SW 1271 (cell line): ENCODE measurements at places on chromosomes 11 and 22.

GRCh38 chr22:49811020-49811791 is 16.5 kb downstream of the BRD1 start:
- no peak for DNase-seq

DNA sequence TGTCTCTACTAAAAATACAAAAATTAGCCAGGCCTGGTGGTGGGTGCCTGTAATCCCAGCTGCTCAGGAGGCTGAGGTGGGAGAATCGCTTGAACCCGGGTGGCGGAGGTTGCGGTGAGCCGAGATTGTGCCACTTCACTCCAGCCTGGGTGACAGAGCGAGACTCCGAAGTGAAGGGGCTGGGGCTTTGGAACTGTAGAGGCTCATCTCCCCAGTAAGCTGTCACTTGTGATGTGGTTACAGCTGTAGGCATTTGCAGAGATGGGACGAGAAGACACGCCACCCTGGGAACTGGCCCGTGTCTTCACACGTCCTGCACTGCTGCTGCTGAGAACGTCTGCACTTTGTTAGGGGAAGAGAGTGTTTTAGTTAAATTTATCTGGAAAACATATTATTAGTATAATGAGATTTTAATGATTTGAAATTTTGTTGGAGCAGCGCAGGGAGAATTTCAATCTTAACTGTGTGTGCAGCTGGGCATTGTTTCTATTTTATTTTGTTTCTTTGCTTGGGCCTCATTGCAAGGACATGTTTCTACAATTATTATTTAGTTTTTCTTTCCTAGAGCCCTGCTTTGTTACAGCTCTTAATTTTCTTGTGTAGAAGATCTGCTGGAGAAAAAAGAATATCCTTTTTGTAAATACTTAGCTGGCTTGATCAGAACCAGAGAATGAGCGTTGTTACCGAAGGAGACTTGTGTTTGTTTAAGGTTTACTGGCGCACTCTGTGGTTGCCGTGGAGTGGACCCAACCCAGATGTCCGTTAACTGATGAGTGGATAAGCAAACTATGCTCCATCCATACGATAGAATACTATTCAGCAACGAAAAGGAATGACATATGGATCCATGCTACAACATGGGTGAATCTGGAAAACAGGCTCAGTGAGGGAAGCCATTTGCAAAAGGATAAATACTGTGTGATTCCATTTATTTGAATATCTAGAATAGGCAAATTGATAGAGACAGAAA is 18.4 kb downstream of the PARVB start:
- DNase-seq: no peak

DNA sequence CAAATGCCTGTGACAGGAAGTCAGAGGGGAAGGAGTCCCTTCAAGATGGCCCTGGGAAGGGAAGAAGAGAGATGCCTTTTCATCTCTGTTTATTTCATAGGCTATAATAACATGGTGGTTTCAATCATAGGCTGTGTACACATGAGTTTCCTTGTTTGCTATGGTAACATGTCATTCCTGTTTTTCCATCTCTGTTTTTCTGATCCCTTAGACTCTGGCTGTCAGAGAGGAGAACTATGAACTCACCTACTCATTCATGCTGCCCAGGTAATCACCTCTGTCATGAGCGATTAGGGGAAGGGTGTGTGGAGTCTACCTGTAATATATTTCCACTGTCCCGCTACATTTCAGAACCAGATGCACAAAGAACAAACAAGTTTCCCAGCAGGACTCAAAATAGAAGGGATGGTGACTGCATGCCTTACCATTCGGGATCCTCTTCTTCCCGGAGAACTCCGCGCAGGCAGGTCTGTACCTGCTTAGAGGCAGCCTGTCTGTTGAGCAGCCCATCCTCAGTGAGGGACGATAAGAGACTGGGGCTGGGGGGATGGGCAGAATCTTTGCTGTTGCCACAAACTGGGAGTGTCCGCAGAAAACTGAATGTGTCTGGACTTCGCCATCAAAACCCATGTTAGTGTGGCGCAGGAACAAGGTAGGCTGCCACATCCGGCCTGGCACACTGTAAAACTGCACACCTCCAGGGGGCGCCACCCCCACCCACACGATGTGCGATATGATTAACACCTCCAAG is 7.1 kb upstream of the PEX26 start:
- DNase-seq: no peak

DNA sequence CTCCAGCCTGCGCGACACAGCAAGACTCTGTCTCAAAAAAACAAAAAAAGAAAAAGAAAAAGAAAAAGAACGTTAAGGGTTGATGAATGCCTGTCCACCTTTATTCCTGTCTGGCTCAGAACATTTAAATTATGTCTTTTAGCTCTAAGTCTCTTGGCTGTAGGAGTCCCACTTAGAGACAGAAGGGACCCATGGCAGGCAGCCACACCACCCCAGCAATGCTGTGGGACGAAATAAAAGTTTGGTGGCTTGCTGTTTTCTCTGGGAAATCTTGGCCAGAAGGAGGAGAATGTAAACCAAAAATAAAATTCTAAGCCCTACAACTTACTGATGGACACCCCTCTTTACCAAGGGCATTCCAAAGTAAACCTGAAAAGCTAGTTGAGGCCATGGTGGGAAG is 38.9 kb upstream of the GNAZ start:
- DNase-seq: no peak
